Hematopoietic multipotent progenitor cell treated with erythropoietin and hydrocortisone succinate and interleukin-3 and kit ligand, for 17 days (in vitro differentiated cells): ENCODE measurements at places on chromosomes 2 and 18.

DNA sequence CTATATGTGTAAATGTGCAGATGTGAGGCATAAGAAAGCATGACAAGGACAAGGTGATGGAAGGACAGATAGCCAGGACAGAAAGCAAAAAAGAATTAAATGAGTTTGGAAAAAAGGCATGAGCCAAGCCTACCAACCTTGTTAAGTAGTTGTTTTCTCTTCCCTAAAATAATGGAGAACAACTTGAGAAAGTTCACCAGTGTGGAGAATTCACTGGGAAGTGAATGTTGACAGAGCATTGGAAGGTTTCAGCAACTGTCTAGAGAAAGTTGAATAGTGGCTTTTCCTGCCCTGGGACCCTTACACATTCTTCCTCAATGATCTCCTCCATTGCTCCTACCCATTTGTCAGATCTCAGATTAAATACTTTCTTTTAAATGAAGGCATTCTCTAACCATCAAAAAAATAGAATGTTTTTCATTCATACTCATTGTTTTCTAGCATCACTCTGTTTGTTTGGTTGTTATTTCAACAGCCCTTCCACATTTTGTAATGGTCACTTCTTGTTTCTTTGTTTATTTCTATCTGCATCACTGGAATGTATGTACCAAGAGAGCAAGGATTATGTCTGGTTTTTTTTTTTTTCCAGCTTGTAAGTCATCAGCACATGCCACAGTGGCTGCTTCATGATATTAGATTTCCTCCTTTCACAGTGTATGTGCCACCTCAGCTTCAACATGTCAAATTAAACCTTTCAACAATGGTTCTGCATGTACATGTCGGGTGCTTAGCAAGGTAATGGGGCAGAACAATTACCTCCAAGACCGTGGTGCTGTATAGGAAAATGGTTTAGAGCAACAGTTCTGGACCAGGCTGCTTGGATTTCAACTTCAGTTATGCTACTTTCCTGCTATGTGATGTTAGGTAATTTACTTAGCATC lies 586.0 kb upstream of the VRK2 start:
- no peak for DNase-seq

GRCh38 chr2:151808258-151809072 lies 19.8 kb downstream of the ARL5A start:
- DNase-seq, result peak; percentile 51

GRCh38 chr2:42858140-42859005 lies 66.0 kb upstream of the HAAO start:
- no peak for DNase-seq

GRCh38 chr2:43202289-43202688 lies 24.1 kb downstream of the ZFP36L2 start:
- DNase-seq, result no peak

GRCh38 chr18:58038063-58038462 lies 6.0 kb upstream of the NEDD4L start:
- no peak for DNase-seq

- DNase-seq, result no peak
Measured at GRCh38 chr2:239471011-239471792, 70.4 kb upstream of the HDAC4 start.

- no peak for DNase-seq
Measured at GRCh38 chr2:75465317-75465984, 95.3 kb downstream of the EVA1A start.

GRCh38 chr2:85393836-85394235 lies 16.3 kb downstream of the CAPG start:
- DNase-seq, result no peak

DNA sequence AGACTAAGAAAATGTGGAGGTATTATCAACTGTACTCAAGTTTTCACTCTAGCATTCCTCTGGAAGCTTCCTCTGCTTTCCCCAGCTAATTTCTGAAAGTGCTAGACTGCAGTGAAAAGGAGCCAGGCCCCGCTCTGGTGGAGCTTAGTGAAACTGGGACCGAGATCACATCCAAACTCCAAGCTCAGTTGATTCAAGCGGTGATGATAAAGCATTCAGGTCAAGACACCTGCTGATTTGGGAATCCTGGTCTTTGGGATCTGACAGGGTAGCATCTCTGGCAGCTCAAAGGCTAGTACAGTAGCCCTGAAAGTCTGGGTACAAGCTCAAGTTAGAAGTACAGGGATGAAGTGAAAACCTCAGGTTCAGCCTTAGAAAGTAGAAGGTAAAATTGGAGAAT lies 120.2 kb upstream of the CRIM1 start:
- DNase-seq, result no peak

GRCh38 chr2:126244937-126245336 lies 411.0 kb upstream of the GYPC start:
- DNase-seq, result peak; percentile 33

DNA sequence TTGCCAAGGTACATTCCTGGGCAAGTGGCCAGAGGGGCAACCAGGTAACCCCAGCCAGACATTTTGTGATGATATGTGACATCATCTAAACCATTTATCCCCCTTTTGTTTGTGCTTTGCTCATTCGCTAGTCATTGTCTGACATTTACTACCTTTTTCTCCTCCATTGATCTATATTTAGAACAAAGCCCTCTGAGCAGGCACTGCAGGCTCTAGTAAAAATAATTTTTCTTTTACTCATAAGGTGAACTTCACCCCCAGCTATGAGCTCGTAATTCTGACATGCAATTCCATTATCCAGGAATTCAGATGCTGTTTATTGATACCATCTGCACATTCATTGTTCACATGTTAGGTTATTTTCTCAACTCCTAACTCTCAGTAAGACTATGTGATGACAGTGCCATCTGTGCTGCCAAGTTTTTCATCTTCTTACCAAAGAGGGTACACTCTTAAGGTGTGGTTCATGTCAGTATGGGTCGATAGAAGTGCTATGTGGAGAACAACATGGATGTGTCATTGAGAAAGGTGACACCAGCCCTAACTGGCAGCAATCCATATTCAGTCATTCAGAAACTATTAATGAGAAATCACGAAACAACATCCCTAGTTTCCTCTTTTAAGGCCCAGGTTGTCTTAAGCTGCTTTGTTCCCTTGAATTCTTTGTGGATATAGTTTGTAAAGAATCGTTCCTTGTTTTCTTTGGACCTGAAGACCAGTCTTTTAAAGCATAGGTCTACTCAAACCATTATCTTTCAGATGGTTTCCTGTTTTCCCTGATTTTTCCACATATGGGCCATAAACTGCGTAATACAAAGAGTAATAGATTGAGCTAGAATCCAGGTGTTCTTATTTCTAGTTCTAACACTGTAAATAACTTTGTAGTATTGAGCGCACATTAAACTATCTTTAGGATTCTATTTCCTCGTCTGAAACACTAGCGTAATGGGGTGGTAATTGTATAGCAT lies 978.1 kb upstream of the CDH2 start:
- DNase-seq, result no peak

- DNase-seq, result no peak
Measured at GRCh38 chr2:45889053-45889452, 237.6 kb downstream of the PRKCE start.

- DNase-seq, result no peak
Measured at GRCh38 chr2:238104691-238105371, 4.7 kb downstream of the ESPNL start.

- DNase-seq, result no peak
Measured at GRCh38 chr2:23311186-23311585, 73.8 kb upstream of the KLHL29 start.

- DNase-seq, result no peak
Measured at GRCh38 chr18:22191923-22192322, 22.5 kb downstream of the GATA6 start.

GRCh38 chr2:16069663-16069932 lies 129.2 kb downstream of the MYCN start:
- no peak for DNase-seq

DNA sequence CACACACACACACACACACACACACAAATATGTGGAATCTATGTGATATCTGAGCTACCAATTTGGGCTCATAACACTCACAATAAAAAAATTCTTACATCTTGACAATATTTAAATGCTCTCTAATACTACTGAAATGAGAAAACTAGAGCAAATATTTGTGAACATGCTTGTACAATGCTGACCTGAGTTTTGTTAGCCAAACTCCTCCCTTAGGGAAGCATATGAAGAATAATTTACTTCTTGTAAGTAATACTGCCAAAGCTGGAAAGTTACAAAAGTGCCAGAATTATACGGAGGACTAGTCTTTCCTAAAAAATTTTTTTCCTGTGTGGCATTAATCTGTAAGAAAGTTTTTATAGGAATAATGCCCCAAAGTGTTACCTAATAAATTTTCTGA lies 18.5 kb downstream of the MBD2 start:
- DNase-seq, result no peak

GRCh38 chr2:37871456-37872191 lies 53.5 kb upstream of the RMDN2 start:
- DNase-seq, result no peak

GRCh38 chr18:79864006-79864725 lies 66.4 kb downstream of the KCNG2 start:
- DNase-seq, result no peak

GRCh38 chr2:86453836-86454235 lies 12.7 kb downstream of the KDM3A start:
- DNase-seq, result peak; percentile 86

DNA sequence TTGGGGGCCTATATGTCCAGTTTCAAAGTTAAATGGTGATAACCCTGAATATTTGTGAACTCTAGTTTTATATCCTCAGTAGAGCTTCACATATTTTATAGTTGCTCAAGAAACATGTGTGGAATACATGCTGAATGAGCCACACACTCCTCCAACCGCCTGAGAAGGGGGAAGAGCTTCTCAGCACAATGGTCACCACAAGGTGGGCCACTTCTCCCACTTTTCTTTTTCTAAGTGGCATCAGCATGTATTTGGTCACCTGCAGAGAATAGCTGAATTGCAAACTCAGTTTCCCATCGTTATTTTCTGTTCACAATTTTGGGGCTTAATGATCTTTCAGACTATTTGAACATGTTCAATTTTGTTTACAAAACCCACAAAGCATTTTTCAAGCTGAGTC lies 340.5 kb downstream of the PARD3B start:
- DNase-seq, result no peak

DNA sequence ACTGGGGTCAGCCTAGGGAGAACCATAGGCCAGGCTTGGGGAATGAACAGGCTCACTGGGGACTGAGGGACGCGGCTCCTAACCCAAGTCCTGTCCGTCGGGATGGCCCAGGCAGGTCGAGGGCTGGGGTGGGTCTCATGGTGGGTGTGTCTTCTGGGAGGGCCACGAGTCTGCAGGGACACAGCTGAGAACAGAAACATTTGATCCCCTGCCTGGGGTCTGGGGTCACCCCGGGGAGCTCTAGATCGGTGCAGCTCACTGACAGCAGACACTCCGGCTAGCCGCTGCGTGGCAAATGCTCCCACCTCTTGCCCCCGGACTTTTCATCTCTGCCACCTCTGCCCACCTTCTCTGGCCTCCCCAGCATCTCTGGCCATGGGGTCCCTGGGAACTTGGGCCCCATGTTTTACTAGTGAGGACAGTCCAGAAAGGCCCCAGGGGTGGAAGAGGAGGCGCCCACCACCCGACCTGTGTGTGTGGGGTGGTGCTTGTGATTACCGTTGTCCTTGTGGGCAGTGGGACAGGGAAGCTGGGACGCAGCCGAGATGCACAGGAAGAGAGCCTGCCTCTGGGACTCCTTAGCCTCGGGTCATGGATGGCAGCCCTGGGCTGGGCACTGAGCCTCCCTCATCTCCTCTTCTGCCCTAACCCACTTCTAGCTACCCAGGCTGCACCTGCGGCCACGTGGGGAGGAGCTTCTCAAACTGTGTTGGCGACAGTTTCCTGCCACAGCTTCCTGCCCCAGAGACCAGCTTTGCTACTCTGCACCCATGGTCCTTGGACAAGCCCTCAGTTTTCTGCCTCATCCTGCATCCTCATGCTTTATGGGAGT lies 4.9 kb downstream of the ZAP70 start:
- DNase-seq, result no peak

DNA sequence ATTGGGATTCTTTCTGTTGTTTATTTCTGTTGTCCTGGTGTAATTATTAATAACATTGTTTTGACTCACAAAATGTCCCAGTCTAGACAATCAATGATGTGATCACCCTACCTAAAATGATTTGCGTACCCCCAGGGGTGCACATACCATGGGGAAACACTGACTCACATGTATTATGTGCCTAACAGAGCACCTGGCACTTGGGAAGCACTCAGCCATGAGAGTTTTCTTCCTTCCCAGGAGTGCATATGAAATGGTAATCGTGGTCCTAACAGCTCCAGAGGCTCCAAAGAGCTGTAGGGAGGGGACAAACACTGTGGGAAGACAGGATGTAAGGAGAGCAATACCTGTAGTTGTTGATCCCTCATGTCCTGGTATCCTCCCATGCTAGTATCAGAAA lies 187.8 kb upstream of the ERBB4 start:
- DNase-seq, result no peak

- DNase-seq, result no peak
Measured at GRCh38 chr2:133568598-133568997, 335 bp upstream of the NCKAP5 start.

- no peak for DNase-seq
Measured at GRCh38 chr18:49616618-49617328, 54.9 kb downstream of the LIPG start.

DNA sequence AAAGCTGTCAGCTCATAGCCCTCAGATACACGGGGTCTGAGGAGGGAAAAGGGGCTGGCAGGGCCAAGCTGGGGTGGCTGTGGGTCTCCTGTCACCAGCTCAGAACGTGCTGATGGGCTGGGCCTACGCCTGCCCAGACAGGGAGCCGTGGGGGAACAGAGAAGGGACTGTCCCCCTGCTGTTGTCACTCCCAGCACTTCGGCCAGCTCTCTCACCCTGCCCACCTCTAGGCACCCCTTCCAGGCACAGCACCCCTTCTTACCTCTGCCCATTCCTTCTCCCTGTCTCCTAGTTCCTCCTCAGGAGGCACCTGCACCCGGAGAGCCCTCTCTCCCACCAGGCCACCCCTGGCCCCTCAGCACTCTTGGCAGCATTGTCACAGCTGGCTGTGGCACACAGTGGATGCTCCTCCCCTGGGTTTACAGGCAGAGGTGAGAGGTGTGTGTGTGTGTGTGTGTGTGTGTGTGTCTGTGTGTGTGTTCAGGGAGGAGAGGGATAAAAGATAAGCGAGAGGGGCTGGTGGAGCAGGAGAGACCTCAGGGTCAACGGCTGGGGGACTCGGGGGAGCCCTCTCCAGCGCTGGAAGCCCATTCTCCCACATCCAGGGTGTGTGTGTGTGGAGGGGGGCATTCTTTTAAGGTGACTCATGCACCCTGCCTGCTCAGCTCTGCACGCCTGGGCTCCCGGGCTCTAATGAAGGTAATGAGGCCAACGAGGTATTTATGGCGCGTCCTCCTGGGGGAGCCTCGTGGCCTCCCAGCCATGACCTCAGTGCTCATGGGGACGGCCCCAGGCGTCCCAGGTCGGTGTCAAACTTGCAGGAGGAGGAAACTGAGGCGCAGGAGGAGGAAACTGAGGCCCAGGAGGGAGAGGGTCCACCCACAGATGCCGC lies 66.1 kb upstream of the SMAD7 start:
- DNase-seq, result no peak

DNA sequence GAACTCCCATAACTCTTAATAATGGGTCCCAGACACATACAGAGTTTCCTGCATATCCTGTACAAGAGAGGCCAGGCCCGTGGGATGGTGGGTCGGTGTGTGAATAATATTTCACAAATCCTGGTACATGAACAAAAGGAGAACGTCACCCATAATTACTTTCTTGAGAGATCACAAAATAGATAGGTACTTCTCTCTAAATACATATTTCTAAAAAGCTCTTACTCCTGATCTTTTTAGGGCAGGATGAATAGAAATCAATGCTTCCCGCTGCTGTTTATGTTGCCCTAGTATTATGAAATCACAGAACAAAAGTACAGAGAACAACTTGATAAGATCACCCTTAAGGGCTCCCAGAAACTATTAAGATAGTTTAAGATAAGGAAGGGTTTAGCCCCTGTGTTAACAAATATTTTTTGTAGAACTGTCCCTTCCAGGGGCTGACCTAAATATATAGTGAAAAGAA lies 5.4 kb downstream of the IRS1 start:
- DNase-seq, result no peak
